Activated CD4-positive, alpha-beta T cell treated with anti-CD3 and anti-CD28 coated beads for 36 hours (primary cell): ENCODE measurements at places on chromosomes 16 and 17. TPM values are rescaled to one million over a fixed set of nuclear protein-coding genes. Genes with fewer than 3 reads are reported as not detected.

GRCh38 chr16:71520550-71520949, 5.7 kb upstream of the CHST4 start:
- H3K27ac ChIP-seq: no peak overlapping the region
- no peak overlapping the region for H3K4me3 ChIP-seq
- DNase-seq: no peak
- H3K36me3 ChIP-seq: no peaks in the 10 kb centered on the region
- H3K4me1 ChIP-seq: no peaks in the 10 kb centered on the region

- H3K27ac ChIP-seq: no peak overlapping the region
- H3K4me1 ChIP-seq: no peaks in the 10 kb centered on the region
- H3K4me3 ChIP-seq: no peak overlapping the region
- peak; percentile 64 for DNase-seq
Observed at GRCh38 chr17:3935140-3935542, 18.9 kb upstream of the P2RX1 start.

GRCh38 chr17:48678141-48678971, 44.0 kb downstream of the PRAC1 start:
- H3K27ac ChIP-seq: no peak overlapping the region
- no peaks in the 10 kb centered on the region for H3K36me3 ChIP-seq
- no peak overlapping the region for H3K4me3 ChIP-seq
- no peaks in the 10 kb centered on the region for H3K4me1 ChIP-seq

DNA sequence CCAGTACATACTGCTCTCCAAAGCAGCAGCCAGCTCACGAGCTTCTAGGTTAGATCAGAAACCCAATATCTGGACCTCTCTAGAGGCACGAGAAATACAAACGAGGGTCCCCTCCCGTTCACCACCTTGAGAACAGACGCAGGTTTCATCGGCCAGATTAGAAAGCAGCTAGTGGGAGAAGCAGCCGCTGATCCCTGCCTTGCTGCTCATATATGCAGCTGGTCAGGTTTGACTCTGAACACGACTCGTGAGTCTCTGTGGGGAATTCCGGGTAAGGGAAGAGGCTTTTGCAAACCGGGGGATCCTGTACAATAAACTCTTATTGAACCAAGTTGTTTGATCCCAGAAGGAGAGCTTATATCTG, 1.6 kb downstream of the VAT1L start:
- H3K4me1 ChIP-seq: peaks cover 6% of the 10 kb centered on the region
- no peak overlapping the region for H3K4me3 ChIP-seq
- no peak overlapping the region for H3K27ac ChIP-seq
- no peak for DNase-seq
- peaks cover 68% of the 10 kb centered on the region for H3K27me3 ChIP-seq

GRCh38 chr16:90018652-90019542, at the start of gene DBNDD1:
Gene DBNDD1 (minus strand): TSS chr16:90019456. CDS start chr16:90019341, 115 bp downstream.
- H3K4me3 ChIP-seq: peak within 1 kb of the TSS; percentile 64
- DNase-seq: peak; percentile 20
- peaks cover 5% of the 10 kb centered on the region for H3K27me3 ChIP-seq
- H3K27ac ChIP-seq: peak within 1 kb of the TSS; percentile 14
- peaks cover 16% of the 10 kb centered on the region for H3K4me1 ChIP-seq

- DNase-seq: peak; percentile 69
- no peak overlapping the region for H3K4me3 ChIP-seq
- H3K36me3 ChIP-seq: no peaks in the 10 kb centered on the region
- no peaks in the 10 kb centered on the region for H3K27me3 ChIP-seq
Observed at GRCh38 chr16:7025616-7026190, 306.9 kb upstream of the RBFOX1 start.

GRCh38 chr17:47802341-47803022, 19.1 kb downstream of the OSBPL7 start:
- peak; percentile 81 for DNase-seq
- no peak overlapping the region for H3K27ac ChIP-seq
- no peaks in the 10 kb centered on the region for H3K36me3 ChIP-seq
- no peaks in the 10 kb centered on the region for H3K4me1 ChIP-seq

GRCh38 chr17:40833882-40834281, 11.5 kb upstream of the KRT10 start:
- peaks cover 4% of the 10 kb centered on the region for H3K4me1 ChIP-seq
- H3K36me3 ChIP-seq: peaks cover 13% of the 10 kb centered on the region
- DNase-seq: no peak
- H3K27me3 ChIP-seq: no peaks in the 10 kb centered on the region

MYH2 gene
- not detected for total RNA-seq

GPR142 gene
- not detected for total RNA-seq

NR1D1 gene
- 5.2 TPM for total RNA-seq
